ENCODE measurements at places on chromosomes 6 and 20.

- no peak for DNase-seq
These were observed 115.1 kb upstream of the BEND3 start for GRCh38 chr6:107230448-107230847.

GRCh38 chr20:36062799-36063198, 91.7 kb upstream of the EPB41L1 start:
- DNase-seq: no peak

DNA sequence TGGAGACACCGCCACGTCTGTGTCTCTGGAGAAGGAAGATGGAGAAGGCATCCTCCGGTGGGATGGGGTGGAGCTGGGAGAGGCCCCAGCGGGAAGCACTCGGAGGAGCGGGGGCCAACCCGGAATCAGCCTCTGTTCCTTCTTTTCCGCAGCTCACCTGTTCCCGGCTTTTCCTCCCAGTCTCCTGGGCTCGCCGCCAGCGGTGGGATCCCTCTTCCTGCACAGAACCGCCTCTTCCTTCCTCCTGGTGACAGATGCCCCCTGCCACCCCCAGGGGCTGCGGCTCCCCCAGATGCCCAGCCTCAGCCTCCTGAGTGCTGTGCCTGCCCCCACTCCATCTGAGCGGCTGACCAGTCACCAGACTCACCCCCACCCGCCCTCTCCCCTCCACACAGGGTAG, 23.3 kb downstream of the RAMACL start:
- no peak for DNase-seq

GRCh38 chr6:33790379-33790778, 1.4 kb upstream of the LEMD2 start:
- DNase-seq: no peak

DNA sequence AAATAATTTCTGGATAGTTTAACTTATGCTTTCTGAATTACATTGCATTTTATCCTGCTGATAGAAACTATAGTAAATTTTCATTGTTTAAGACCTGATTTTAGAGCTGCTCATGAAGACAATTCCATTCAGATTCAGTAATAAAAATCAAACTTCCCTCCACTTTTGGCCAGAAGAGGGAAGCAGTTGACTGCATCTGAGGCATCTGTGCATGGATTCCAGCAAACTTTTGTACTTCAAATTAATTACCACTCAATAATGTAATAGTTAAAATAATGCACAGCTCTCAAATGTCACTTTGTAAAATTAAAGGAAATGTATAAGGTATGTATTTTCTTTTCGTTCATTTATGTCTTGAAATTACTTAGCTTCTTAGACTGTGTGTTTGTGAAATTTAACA, 64.2 kb upstream of the SLC35B3 start:
- no peak for DNase-seq

DNA sequence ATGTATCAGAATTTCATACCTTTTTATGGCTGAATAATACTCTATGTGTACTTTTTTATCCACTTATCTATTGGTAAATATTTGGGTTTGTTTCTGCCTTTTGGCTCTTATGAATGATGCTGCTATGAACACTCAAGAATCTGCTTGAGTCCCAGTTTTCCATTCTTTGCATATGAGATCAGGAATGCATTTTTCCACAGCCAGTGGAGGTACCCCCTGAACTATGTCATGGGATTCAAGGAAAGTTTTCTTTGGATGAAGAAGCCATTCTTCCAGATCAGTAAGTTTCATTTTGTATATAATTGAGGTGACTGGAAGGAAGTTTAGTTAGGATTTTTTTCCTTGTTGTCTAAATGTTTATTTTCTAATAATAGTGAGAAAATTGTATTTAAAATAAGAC, 40.9 kb downstream of the NKX2-4 start:
- DNase-seq: no peak

GRCh38 chr6:101887532-101887931, 494.0 kb downstream of the GRIK2 start:
- no peak for DNase-seq

- DNase-seq: no peak
These were observed 241.0 kb downstream of the ADGRG6 start for GRCh38 chr6:142542704-142543233.

- no peak for DNase-seq
These were observed 540 bp upstream of the RBM24 start for GRCh38 chr6:17280552-17281090.

DNA sequence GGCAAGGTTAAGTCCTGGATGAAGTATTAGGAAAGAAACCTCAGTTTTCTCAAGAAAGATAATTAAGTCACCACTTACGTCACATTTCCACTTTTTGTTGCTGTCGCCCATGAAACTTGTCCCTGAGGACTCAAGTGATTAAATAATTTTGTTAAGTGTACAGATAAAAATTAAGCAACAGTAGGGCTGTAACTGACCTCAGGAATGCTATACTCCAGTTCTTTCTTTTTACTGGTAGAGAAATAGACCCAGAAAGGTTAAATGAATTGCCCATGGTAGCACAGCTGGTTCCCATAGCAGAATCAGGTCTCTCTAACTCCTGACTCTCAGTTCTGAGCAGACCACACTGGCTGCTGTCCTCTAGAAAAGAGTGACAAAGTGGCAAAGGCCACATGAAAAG, 54.5 kb downstream of the CLIC5 start:
- no peak for DNase-seq

DNA sequence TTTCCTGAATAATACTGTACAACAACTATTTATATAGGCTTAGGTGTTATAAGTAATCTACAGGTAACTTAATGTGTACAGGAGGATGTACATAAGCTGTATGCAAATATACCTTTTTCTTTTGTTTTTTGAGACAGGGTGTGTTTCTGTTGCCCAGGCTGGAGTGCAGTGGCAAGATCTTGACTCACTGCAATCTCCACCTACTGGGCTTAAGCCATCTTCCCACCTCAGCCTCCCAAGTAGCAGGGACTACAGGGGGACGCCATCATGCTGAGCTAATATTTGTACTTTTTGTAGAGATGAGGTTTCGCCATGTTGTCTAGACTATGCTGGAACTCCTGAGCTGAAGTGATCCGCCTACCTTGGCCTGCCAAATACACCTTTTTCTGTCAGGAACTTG, 191.7 kb upstream of the ZNF217 start:
- DNase-seq: no peak

DNA sequence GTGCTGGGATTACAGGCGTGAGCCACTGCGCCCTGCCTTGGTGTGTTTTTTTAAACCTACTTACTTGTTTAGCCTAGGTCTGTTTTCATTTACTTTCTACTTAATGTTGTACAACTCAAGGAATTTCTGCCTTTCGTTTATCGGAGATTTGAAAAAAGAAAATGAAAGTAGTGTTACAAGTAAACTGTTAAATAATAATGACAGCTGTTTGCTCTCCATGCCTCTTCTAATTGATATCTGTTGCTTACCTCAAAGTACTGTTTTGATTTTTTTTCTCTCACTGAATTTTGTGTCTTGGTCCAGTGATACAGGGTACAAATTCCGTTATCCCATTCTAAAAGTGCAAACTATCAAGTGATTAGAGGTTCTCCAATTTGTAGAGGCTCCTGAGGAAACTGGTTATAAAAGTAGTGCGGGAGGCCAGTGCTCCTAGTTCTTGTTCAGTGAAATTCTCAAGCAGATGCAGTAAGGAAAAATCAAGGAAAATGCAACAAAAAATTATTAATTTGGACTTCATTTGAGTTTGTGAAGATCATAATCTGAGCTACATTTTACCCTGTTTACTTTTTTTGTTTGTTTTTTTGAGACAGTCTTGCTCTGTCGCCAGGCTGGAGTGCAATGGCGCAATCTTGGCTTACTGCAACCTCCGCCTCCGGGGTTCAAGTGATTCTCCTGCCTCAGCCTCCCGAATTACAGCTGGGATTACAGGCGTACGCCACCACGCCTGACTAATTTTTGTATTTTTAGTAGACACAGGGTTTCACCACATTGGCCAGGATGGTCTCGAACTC, 2.2 kb downstream of the UBR2 start:
- peak; percentile 45 for DNase-seq

- DNase-seq: no peak
These were observed 339.2 kb upstream of the JARID2 start for GRCh38 chr6:14906621-14907020.

- no peak for DNase-seq
These were observed 179.8 kb downstream of the CLIC5 start for GRCh38 chr6:45835721-45836437.

GRCh38 chr6:110755411-110755834, 59.8 kb downstream of the CDK19 start:
- DNase-seq: no peak

GRCh38 chr20:41392871-41393704, 26.5 kb upstream of the EMILIN3 start:
- no peak for DNase-seq

GRCh38 chr6:45697605-45698004, 318.1 kb downstream of the CLIC5 start:
- peak; percentile 33 for DNase-seq

- no peak for DNase-seq
These were observed 69.6 kb upstream of the TFB1M start for GRCh38 chr6:155383913-155384312.

DNA sequence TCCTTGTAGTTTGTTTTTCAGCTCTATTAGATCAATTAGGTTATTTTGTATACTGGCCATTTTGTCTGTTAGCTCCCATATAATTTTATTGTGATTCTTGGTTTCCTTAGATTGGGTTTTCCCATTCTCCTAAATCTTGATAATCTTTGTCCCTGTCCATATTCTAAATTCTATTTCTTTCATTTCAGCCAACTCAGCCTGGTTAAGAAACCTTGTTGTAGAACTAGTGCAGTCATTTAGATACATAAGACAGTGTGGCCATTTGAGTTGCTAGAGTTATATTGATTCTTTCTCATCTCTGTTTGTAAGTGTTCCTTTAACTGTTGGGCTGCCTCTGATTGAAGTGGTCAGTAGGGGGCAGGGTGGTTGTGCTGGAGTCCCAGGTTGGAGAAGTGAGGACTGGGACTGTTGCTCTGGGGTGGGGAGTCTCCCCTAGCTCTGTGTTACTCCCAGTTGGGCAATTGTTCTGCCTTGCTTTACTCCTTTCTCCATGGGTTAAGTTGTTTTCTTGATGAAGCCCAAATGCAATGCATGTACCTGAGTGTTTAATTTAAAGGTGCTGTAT, 98.8 kb upstream of the NRN1 start:
- DNase-seq: no peak

DNA sequence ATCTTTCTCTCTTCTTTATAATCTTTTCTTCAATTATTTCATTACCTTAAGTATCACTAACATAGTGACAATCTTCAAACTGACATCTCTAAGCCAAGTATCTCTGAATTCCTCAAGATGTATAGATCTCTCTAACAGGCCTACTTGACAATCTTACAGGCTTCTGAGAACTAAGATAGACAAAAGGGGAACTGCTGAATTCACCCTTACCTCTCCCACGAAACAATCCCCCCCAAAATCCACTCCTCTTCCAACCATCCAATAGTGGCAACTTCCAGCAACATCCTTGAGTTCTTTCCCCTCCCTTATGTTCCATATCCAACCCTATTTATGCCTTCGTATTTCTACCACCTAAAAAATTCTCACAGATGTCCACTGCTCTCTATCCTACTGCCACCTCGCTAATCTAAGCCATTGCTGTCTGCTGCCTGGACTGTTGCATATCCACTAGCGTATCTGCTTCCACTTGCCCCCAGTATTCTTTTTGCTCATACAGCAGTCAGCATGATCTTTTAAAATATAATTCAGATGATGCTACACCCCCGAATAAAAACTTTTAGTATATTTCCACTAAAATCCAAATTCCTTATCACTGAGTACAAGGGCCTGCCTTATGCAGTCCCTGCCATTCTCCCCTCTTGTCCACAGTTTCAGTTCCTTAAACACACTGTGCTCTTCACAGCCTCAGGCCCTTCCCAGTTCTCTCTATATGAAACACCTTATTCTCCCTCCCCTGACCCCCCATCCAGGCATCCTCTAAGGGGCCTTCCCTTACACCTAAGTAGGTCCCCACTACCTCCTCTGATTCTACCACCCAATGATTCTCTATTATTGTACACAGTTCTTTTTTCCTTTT, 8.0 kb downstream of the REPS1 start:
- DNase-seq: no peak

DNA sequence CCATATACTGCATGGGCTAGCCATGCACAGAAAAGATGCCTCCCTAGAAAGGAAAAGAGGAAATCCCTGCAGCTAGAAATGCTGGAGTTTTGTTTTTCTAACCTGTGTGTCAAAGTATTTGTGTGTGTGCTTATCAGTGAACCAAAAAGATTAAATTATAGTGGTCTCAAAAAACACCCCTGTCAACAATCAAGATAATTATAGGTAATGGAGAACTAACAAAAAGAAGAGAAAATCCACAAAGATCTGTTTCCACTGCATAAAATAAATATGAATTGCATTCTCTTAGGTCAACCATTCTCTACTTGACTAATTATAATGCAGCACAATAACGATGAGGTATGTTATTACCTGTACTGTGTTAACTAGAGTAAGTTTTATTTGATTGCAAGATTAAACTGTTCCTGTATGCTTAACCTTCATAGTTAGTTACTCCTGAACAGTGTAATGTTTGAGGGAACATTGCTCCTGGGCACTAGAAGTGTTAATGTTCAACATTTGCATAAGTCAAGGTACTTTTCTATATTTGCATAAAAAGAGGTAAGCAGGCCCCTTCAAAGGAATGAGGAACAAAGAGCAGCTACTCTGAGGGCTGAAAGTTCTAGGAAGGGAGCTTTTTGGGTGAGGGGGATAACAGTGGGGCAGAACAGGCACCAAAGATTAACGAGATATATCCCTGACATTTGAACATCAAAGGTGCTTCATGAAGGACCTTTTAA, 212.1 kb downstream of the BTBD9 start:
- peak; percentile 15 for DNase-seq

- no peak for DNase-seq
These were observed 258.3 kb downstream of the DOK5 start for GRCh38 chr20:54733687-54734086.

DNA sequence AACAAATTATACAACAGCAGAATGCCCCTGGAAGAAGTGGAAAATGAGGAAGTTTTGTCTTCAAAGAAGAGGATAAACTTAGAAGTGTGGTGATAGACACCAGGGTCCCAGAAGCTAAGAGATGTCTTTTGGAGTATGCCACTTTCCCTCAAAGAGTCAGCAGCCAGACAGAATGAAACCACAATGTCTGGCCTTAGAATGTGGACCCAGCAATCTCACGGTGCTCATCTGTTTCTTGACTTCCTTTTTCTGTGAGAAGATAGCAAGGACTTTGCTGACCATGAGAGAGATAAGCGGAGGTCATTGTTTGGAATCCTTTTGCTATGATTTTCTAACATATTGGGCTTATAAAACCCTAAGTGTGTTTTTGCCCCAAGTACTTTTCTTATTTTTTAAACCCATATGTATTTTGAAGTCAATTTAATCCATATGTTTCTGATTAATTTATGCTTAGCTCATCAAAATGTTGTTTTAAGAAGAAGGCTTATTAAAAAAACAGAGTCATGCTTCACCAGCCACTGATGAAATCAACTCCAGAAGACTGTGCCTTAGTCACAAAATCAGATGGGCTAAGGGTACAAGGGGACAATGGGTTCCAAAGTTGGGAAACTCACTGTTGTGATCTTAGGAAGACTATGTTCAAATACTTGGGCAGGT, 451.2 kb upstream of the JAG1 start:
- DNase-seq: no peak

Data from GM06990 (cell line).